ENCODE measurements at places on chromosomes 2 and 18. TPM values are rescaled to one million over a fixed set of nuclear protein-coding genes. Genes with fewer than 3 reads are reported as not detected.

DNA sequence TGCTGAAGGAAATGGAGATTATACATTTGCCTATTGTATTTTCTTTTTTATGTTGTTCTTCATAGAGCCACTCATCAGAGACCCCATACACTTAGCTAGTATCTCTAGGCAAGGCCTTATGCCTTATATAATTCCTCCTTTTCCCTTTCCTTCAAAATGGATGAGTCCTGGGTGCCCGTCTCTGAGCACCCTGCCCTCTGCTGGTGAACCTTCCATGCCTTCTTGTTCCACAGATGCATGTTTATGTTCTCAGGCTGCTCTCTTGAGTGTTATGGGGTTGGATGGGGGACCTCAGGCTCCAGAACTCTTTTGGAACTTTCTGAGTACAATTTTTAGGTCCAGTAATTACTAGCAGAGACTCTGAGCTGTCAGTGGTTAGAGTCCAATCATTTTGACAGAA lies 368.6 kb upstream of the SPRED2 start:
- peak; percentile 49 for DNase-seq

DNA sequence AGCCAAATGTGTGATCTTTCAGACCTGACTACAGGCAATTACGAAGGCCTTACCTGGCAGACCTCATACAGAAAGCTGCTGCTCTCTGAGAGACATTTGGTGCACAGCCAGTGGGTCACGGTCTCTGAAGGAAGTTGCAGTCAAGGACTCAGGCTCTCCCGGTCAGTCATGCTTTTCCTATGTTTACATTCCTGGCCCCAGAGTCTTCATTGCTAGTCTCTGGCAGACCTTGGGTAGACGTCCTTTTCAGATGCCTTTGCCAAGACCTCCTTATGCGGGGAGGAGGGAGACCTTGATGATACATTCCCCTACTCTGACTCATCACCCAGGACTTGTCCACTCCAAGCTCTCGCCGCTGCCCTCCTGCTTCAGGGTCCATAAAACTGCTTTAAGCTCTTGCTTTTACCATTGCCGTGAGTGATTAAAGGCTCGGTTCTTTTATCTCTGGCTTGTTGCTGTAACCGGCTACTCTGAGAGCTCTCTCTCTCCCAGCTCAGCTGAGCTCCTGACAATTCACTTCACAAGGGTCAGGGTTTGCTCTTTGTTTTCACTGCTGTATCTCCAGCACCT lies 62.0 kb upstream of the SLC35F5 start:
- DNase-seq, result peak; percentile 93

DNA sequence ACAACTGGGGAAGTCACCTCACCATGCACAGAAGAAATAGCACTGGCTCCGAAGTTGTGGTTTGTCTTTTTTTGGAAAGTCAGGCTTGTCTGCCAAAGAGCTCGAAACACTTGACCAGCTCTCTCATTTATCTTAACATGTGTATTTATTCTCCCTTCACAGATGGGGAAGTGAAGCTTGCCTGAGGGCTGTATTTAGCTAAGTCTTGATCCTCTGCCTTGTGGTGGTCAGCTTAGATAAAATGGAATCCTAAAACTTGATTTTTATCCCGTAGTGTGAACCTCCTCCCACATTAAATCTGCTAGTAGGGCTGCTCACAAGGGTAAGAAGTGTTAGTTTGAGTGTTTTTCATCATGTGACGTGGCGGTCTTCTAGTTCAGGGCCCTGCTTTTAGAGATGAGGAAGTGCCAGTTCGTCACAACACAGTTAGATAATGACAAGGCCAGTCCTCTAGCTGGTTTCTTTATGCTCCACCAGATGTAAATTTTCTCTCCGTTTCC lies 89.7 kb downstream of the TMEM247 start:
- no peak for DNase-seq

DNA sequence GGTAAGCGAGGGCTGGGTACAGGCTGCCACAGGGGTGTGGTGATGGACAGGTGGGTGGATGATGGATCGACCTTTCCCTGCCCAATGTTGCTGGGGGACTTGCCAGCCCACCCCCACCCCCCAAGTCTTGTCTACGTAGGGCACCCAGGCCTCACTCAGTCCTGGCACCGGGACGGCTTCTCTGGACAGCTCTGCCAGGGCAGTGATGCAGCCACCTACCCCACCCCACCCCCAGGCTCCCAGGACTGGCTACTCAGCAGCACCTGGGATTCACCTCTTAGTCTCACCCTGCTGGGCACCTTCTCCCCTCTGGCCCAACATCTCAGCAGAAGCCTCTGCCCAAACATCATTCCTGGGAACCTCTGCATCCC lies 55.7 kb downstream of the ANKMY1 start:
- DNase-seq, result no peak

GRCh38 chr2:138922973-138923563 lies 142.9 kb upstream of the NXPH2 start:
- DNase-seq, result peak; percentile 27

DNA sequence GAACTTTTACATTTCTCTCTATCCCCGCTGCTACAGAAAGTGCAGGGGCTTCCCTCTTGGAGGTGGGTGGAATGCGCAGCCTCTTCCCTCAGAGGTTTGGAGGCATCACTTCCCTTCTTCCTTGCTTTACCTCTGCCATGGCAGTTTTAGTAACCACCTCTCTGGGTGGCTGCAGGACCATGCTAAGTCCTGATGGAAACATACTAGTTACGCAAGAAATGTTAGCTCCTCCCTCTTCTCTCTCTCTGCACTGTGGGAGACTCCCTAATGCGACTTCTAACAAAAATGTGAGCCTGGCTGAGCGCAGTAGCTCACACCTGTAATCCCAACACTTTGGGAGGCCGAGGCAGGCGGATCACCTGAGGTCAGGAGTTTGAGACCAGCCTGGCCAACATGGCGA lies 116.8 kb upstream of the RAB6C start:
- peak; percentile 24 for DNase-seq

DNA sequence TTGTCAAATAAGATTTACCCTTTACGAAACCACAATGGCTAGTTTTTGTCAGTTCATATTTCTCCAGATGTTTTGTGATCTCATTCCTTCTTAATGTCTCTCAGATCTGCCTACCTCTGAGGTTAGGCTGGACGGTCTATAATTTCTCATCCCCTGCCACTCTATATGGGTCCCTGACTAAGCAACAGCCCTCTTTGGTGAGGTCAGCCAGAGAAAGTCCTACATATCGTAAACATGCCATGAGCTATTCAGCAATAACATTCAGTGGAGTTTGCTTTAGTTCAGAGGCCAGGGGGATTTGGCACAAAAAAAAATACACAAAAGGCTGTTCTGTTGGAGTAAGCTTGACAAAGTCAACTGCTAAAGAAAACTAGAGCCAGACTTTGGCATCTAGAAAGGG lies 192.1 kb upstream of the NCKAP5 start:
- no peak for DNase-seq

GRCh38 chr2:142445023-142445422 lies 314.2 kb upstream of the LRP1B start:
- DNase-seq, result no peak

DNA sequence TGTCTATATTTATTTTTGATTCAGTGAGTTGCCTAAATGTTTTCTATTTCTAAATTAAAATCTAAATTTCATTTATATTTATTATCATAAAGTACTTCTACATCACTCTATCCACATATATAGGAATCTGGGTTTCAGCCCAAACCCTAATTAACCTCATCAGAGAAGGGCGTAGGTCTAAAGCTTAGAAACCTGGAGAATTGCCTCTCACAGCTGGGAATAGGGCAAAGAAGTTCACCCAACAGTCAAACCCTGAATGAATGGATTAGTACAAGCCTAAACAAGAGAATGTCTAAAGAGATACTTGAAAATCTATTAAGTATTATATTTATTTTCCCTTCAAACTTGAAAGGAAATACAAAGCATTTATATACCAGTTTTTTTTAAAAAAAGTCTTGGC lies 26.2 kb downstream of the TFPI start:
- DNase-seq, result no peak

- DNase-seq, result no peak
Measured at GRCh38 chr18:57583297-57583835, 3.1 kb downstream of the FECH start.

DNA sequence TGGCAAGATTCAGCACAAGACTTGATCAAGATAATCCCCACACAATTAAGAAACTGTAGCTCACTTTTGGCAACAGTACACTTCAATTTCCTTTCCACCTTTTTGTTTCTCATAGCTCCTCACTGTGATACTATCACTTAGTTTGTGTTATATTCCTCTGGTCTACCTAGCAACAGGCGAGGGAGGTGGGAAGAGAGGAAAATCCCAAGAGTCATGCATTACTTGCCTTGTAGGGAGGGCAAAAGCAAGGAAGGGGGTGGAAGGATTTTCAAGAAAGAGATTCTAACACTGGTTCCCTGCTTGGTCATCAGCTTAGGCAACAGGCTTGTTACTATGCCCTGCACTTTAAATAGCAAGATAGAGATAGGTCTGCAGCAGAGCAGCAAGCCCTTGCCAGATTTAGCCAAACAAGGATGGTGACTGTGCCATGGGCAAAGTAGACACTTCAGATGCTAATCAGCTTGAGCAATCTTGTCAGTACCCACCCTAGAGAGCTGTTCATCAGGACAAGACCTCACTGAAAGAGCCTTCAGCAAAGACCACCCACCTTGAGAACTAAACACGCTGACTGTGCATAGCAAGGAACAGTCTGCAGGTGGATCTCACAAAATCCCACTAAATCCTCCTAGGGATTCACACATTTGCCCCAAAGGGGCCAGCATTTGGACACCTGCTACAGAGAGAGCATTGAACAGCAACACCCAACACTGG lies 134.6 kb downstream of the MBD2 start:
- DNase-seq, result no peak

The SEMA4F gene
- total RNA-seq, result 5.2 TPM

Data from MCF 10A (cell line).